Spleen (tissue), 13 donors: ENCODE measurements at places on chromosomes 13 and 19. TPM values are rescaled to one million over a fixed set of nuclear protein-coding genes. Genes with fewer than 3 reads are reported as not detected.
A peak's percentile ranks its signal among the peaks of the same experiment; 100 is the strongest.

DNA sequence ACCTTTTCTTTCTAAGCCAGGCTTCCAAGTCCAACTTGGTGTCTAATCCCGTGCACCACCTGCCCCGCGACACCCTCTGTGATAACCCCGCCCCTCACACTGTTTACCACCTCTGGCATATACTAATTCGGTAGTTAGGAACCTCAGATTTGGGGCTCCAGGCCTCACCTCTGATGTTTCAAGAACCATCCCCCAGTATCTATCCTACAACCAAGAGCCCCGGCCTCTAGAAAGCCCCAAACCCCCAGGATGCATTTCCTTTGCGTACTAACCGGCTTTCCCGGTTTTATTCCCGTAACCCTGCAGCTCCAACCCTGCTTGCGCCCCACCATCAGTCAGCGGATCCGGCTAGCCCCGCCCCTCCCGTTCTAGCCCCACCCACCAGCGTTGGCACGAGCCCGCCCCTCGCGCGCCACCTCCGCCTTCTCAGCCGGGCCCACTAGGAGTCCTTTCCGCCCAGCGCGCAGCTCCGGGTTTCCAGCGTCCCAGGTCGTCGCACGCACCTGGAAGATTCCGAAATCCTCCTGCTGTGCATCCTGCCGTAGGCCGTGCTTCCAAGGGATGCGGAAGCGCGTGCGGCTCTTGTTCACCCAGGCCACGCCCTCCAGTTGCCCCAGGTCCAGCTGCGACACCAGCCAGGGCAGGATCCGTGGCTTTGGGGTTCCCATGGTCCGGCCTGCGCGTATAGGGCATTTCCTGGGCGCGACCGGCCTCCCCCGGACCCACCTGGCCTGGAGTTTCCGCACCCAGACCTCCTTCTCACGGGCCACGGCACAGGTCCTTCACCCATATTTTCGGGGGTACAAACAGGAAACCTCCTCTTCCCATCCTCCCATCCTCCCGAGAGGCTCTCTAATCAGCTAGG is 1.3 kb downstream of the IRF3 start:
- peaks cover 21% of the 10 kb centered on the region for H3K4me1 ChIP-seq
- H3K36me3 ChIP-seq, result peaks cover 59% of the 10 kb centered on the region
- peak overlapping the region; percentile 68 for H3K4me3 ChIP-seq
- peak; percentile 97 for DNase-seq

GRCh38 chr13:20161951-20162300 is 1.1 kb upstream of the GJA3 start:
- H3K27me3 ChIP-seq, result peaks cover 2% of the 10 kb centered on the region
- no peak for DNase-seq
- H3K4me1 ChIP-seq, result peaks cover 27% of the 10 kb centered on the region
- H3K4me3 ChIP-seq, result peak overlapping the region; percentile 57

C19orf73 gene
- 0.86 TPM for total RNA-seq

OR7E24 gene
- not detected for total RNA-seq

- H3K4me1 ChIP-seq, result no peaks in the 10 kb centered on the region
- H3K27me3 ChIP-seq, result peaks cover 4% of the 10 kb centered on the region
- no peak overlapping the region for H3K4me3 ChIP-seq
Measured at GRCh38 chr13:27408074-27408473, 16.3 kb upstream of the GTF3A start.
